HT-29 (cell line): ENCODE measurements at places on chromosomes 1 and 21. TPM values are rescaled to one million over a fixed set of nuclear protein-coding genes. Genes with fewer than 3 reads are reported as not detected.

DNA sequence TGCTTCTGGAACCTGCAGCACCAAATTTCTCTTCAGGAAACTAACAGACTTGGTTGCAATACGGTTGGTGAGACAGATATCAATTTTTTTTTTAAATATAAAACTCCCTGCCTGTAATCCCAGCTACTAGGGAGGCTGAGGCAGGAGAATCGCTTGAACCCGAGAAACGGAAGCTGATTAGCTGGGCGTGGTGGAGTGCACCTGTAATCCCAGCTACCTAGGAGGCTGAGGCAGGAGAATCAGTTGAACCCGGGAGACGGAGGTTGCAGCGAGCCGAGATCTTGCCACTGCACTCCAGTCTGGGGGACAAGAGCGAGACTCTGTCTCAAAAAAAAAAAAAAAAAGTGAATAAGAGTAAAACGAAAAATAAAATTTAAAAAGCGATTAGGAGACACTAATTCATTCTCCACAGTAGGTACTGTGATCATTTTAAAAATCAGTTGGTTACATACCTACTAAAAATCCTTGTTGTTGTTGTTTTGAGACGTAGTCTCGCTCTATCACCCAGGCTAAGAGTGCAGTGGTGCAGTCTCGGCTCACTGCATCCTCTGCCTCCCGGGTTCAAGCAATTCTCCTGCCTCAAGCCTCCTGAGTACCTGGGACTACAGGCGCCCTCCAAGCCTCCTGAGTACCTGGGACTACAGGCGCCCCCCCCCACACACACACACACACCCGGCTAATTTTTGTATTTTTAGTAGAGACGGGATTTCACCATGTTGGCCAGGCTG, 796 bp upstream of the RBM8A start:
- no peak for DNase-seq

Gene HTR6
- total RNA-seq: 0.42 TPM in 1 of 2 replicates, not detected in the other

GRCh38 chr21:27571706-27572105, 604.8 kb upstream of the ADAMTS5 start:
- DNase-seq: no peak

Gene RAP1GAP
- total RNA-seq: 56.9 and 69.0 TPM in 2 replicates

DNA sequence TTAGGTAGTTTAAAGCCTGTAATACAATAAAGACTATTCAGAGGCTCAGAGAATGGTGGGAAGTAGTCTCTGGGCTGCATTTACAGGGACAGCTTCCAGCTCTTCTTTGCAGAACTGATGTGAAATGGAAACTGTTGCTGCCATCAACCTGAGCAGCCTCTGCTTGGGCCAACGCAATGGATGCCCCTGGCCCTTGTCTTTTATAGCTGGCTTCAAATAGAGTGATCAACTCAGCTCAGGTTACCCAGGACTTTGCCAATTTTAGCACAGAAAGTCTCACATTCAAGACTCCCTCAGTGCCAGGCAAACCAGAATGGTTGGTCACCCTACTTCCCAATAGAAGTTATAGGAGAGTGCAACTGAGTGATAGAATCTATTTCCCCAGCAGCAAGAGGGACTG, 18.1 kb upstream of the GALNT2 start:
- no peak for DNase-seq

DNA sequence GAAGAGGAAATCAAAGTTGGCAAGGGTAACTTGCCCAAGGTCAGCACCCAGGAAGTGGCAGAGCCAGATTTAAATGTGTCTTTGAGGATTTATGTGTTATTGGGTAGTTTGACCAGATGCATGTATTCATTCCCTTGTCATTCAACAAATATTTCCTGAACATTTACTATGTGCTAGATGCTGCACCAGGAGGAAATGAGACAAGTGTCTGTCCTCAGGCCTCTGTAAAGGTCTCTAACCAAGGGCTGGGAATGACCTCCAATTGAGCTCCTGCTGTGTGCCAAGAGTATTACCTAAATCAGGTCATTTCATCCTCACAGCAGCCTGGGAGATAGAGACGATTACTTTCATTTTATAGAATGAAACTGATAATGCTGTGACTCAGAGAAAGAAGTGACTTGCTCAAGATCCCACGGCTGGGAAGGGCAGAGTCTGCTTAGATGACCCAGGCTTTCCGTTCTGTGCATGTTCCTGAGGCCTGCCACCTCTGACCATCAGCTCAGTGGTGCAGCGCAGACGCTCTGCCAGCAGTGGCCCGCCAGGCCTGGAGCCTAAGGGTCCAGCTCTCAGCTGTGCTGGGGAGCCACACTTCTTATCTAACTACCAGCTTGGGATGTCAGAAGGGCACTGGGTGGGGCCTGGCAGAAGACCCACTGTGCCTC, 3.5 kb upstream of the TTC22 start:
- DNase-seq: no peak

DNA sequence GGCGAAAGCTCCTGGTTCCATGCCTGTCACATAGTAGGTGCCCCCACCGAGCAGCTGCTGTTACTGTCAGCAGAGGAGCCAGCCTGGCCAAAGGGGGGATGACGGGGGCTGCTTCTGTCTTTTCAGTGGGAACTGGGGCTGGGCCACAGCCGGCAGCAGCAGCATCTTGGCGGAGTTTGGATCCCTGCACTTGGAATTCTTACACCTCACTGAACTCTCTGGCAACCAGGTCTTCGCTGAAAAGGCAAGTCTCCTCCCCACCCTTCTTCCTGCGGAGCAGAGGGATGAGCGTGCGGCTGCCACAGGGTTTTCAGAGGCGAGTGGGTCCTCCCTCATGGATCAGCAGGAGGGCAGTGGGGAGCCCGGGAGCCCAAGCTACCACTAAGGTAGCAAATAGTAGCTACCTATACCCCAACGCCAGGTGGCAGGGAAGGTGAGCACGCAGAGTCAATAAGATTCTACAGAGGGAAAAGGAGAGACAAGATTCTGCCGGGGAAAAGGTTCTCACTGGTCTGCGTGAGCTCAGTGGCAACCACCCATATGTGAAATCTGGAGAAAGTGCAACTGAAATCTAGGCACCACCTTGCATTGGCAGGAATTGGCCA, 41.4 kb upstream of the SELENON start:
- no peak for DNase-seq
